ENCODE measurements at places on chromosomes 7 and 10.

GRCh38 chr10:29774475-29774874 lies 139.7 kb upstream of the SVIL start:
- H3K4me1 ChIP-seq: peaks cover 4% of the 10 kb centered on the region
- H3K4me3 ChIP-seq: no peak overlapping the region
- H3K36me3 ChIP-seq: no peaks in the 10 kb centered on the region
- no peak for DNase-seq

GRCh38 chr10:124508907-124509454 lies 47.4 kb downstream of the LHPP start:
- no peaks in the 10 kb centered on the region for H3K4me1 ChIP-seq
- no peak for DNase-seq
- no peak overlapping the region for H3K4me3 ChIP-seq
- H3K36me3 ChIP-seq: no peaks in the 10 kb centered on the region
- no peak overlapping the region for H3K27ac ChIP-seq

DNA sequence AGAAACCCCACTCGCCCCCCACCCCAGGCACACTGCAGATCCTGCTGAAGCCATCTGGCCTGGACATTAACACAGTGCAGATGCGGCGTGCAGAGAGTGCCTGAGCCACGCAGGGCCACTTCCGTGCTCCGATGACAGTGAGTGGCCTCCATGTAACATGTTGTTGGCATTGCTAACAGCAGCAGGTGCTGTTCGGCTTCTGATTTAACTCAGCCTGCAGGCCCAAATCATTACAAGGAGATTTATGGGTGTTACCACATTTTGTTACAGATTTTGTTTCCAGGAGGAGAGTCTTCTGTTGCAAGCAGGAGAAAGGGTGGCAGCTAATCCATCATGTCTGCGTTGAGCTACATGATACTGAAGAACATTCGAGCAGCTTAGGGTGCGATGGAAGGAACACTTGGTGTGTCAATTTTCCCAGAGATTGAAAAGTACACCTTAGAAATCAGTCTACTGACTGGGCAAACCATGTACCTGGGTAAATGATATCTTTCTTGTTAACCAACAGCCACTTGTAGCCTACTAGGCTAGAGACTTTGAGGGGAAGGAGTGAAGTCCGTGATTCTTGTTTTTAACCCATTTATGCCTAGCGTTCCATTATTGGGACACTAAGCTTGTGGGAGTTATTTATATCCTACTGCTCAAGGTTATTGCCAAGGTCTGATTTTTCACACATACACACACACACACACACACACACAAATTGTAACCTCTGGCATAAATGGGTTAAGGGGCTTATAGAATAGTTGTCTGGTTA lies 90.0 kb downstream of the JCAD start:
- DNase-seq: peak; percentile 86
- peaks cover 17% of the 10 kb centered on the region for H3K4me1 ChIP-seq
- peak overlapping the region; percentile 82 for H3K27ac ChIP-seq

- no peak overlapping the region for H3K27ac ChIP-seq
- H3K4me3 ChIP-seq: no peak overlapping the region
- DNase-seq: no peak
- no peaks in the 10 kb centered on the region for H3K36me3 ChIP-seq
Observed at GRCh38 chr10:75616076-75616475, 184.7 kb downstream of the LRMDA start.

DNA sequence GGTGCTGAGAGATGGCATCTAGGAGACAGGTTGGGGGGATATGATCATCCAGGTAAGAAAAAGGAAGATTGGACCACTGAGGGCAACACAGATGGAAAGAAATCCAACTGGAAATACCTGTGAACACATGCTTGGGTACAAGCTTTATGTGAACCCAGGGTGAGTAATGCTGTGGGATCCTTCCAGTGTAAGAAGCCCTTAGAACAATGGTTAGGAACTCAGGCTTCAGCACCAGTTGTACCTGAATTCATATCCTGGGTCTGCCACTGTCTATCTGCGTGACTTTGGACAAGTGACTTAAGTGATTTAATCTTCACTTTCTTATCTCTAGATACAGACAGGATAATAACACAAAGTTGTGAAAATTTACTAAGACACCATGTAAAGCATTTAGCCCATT lies 131.0 kb downstream of the ST7 start:
- no peak overlapping the region for H3K4me3 ChIP-seq
- H3K4me1 ChIP-seq: peaks cover 29% of the 10 kb centered on the region
- H3K27me3 ChIP-seq: no peaks in the 10 kb centered on the region
- DNase-seq: no peak
- no peaks in the 10 kb centered on the region for H3K36me3 ChIP-seq

- H3K36me3 ChIP-seq: no peaks in the 10 kb centered on the region
- DNase-seq: no peak
- H3K27me3 ChIP-seq: no peaks in the 10 kb centered on the region
- no peak overlapping the region for H3K4me3 ChIP-seq
Observed at GRCh38 chr7:143373255-143373794, 7.8 kb upstream of the ZYX start.
